ENCODE measurements at places on chromosomes 16 and 17. TPM values are rescaled to one million over a fixed set of nuclear protein-coding genes. Genes with fewer than 3 reads are reported as not detected.

DNA sequence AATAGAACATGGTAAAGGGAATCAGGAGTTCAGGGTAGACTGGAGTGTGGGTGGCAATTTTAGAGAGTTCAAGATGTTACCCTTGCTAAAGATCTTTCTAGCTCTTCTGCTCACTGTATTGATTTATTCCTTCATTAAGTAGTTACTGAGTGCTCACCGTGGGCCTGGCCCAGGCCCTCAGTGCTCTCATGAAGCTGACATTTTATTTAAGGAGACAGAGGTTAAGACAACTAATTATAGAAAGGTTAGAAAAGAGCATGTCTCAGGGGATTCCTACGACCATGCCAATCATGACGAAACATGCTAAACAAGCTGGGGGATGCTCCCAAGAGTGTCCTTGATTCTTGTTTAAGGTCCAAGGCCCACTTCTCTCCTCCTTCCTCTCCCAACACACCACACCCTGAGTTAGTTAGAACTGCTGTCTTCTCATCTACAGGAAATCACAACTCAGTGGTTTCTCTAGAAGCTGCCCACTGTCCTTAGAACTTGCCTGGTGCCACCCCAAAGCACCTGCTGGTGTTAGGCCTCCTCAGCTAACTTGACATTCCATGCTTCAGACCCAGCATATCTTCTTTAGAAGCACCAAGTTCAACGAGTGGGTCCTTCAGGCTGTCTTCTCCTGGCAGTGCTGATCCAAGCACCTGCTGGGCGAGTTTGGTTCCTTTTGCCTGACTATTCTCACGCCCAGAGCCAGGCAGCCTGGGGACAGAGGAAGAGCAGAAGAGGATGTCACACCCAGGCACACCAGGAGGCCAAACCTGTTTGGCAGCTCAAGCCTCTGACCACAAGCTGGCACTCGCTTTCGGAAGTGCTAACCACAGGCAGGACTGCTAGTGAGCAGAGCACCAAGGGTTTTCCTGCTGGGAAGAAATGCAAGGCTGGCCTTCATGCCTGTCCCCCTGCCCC, 79.0 kb downstream of the GAS7 start:
- DNase-seq = no peak
- H3K4me3 ChIP-seq = no peak overlapping the region
- H3K4me1 ChIP-seq = peaks cover 61% of the 10 kb centered on the region
- H3K27ac ChIP-seq = peak overlapping the region; percentile 72
- no peaks in the 10 kb centered on the region for H3K36me3 ChIP-seq

DNA sequence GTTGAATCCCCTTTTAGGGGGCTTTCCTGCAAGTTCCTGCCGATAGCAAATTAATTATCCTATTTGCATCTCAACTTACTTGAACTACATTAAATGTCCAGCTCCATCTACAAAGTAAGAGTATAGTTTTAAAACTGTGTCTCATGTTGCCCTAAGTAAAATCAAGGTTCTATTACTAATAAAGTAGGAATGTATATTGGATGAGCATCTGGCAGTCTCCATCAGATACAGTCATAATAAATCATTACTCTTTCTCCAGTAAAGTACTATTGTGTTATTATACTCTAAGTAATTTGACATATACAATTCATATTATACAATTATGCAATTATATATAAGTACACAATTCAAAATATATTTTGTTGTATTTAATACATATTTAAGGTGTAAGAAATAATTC, 249.3 kb downstream of the CEP112 start:
- DNase-seq = no peak
- no peak overlapping the region for H3K27ac ChIP-seq
- H3K4me3 ChIP-seq = no peak overlapping the region
- no peaks in the 10 kb centered on the region for H3K27me3 ChIP-seq
- no peaks in the 10 kb centered on the region for H3K36me3 ChIP-seq

GRCh38 chr16:86297391-86297790, 212.9 kb upstream of the FOXF1 start:
- peaks cover 84% of the 10 kb centered on the region for H3K27me3 ChIP-seq
- DNase-seq = no peak
- no peaks in the 10 kb centered on the region for H3K36me3 ChIP-seq
- no peak overlapping the region for H3K27ac ChIP-seq
- no peak overlapping the region for H3K4me3 ChIP-seq

- DNase-seq = no peak
- no peaks in the 10 kb centered on the region for H3K4me1 ChIP-seq
- H3K36me3 ChIP-seq = no peaks in the 10 kb centered on the region
- no peak overlapping the region for H3K27ac ChIP-seq
Observed at GRCh38 chr17:44247440-44247841, 20.5 kb downstream of the SLC4A1 start.

- H3K4me1 ChIP-seq = no peaks in the 10 kb centered on the region
- H3K27me3 ChIP-seq = no peaks in the 10 kb centered on the region
- no peak for DNase-seq
- no peak overlapping the region for H3K27ac ChIP-seq
- H3K4me3 ChIP-seq = no peak overlapping the region
Observed at GRCh38 chr17:6388416-6388815, 46.5 kb downstream of the AIPL1 start.

DNA sequence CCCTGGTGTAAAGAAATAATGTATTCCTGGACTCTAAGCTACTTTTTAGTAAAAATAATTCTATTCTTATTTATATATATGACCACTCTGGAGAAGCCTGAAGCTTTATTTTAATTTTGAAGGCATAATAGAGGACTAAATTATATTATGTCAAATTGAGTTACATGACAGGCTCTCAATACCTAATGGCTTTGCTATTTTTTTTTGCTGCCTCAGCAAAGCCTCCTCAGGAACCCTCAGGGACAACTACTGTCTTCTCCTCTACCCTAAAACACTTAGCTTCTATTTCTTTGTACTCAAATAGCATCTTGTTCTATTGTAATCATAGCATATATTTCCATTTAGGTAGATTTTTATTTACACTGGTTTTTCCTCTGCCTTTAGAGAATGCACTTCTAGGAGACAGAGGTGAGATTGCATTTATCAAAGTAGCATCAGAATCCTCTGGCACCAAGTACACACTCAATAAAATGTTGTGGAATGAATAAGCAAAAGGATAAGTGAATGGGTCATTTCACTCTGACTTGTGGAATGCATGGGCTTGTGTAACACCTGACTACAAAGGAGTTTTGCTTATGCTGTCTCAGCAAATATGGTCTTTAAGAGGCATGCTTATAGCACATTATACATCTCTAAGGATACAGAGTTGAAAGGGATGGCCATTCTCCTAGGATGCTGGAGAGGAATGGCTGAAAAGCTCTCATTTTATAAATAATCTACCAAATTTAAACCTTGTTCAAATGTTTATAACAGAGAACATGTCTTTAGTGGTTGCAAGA, 605.2 kb downstream of the KCNJ2 start:
- no peak for DNase-seq
- no peaks in the 10 kb centered on the region for H3K36me3 ChIP-seq
- no peak overlapping the region for H3K4me3 ChIP-seq

MT4 gene
- total RNA-seq = not detected

CLEC19A gene
- not detected for total RNA-seq

ARHGDIG gene
- total RNA-seq = not detected

EFNB3 gene
- 12.7 TPM for total RNA-seq
